ENCODE measurements at places on chromosomes 16 and 17.

DNA sequence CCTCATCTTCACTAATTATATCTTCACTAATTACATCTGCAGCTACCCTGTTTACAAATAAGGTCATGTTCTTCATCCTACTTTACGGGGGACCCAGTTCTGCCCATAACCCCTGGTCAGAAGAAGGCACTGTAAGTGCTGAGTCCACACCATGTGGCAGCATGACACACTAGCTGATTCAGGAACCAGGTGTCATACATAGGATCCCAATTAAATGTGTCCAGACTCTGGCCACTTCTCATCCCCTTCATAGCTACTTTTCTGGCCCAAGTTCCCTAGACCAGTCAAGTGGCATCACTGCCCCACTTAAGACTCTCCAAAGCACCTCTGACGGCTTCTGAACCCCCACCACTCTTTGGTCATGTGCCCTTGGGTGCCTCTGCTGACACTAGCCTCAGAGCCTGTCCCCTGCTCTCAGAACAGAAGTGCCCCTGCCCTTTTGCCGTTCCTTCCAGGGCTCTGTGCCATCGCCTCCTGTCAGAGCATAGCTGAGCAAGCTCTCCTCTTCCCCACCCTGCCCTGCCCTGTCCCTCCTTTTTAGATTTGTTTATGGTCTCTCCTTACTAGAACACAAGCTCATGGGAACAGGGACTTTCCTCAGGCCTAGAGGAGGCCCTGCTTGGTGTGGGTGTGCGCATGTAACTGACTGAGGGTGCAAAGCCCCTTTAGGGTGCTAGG, 61.1 kb downstream of the B9D1 start:
- no peak for DNase-seq

GRCh38 chr16:48526058-48526957, 83.7 kb downstream of the N4BP1 start:
- no peak for DNase-seq

GRCh38 chr17:62746941-62747340, 61.2 kb downstream of the MARCHF10 start:
- no peak for DNase-seq

DNA sequence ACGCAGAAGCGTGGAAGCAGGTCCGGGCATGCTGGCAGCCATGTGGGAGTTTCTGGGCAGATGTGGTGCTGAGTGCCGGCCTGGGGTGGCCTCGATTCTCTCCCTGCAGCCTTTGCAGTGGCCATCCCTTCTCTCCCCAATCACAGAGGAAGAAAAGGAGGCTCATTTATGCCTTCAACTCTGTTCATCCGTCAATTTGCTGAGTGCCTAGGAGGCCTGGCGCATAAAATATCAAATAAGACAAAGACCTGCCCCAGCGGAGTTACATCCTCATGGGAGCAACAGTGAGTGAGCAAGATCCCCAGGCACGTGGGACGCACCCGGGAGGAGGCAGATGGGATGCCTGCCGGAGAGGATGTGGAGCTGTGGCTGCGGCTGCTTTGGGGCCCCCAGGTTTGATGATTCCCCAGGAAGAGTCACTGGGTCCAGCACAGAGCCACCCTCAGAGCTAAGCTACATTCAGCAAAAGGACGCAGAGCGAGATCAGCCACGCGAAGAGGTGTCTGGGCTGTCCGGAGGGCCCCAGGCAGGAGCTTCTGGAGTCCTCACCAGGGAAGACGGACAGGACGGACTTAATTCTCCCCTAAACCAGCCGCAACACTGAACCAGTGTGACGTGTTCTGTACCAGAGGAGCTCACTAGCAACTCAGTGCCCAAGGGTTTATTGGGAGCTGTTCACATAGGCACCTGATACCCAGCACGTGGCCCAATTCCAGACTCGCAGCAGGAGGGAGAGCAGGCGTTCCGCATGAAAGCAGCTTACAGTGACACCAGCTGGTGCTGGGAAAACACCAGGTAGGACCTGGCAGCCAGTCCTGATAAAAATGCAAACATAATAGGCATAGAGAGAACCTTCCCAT, 11.3 kb downstream of the CA5A start:
- no peak for DNase-seq

DNA sequence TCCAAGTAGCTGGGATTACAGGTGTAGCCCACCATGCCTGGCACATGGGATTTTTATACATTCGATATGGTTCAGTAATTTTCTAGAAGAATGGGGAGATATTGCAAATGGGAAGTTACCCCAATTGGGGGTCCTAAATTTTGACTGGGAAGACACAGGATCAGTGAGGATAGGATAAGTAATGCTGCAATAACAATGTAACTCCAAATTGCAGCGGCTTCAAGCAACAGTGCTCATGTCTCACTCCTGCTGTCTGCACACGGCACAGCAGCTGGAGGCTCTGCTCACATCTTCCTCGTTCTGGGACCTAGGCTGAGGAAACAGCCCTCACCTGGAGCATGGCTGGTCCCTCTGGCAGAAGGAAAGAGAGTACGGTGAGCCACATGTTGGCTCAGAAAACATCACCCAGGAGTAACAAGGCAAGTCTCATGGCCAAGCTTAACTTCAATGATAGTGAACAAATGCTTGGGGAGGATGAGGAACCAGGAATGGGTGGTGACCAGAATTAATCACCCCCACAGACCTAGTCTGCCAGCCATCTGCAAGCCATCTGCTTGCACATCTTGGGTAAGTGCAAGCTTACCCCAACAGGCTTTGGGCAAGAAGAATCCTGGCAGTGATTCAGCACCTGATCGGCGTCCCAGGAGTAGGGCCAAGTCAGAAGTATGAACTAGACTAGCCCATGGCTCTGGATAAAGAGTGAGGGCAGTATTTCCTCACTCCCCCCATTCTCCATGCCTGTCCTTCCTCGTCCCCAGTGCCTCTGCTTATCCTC, 229.2 kb downstream of the COPRS start:
- no peak for DNase-seq

DNA sequence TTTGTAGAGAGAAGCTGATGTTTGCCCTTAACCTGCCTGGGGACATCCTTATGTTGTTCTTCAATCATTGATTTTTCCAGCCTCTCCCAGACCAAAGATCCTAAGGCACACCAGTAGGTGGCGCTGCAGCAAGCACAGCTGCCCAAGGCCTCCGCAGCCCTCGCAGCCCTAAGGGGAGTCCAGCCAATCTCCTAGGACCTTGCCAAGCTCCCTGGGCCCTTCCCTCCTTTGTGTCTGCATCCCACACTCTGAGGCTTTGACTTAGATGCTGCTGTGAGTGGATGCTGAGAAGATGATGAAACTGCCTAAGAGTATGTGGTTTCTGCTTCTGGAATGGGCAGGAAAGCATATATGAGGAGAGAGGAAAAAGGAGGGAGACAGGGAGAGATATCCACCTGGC, 47.1 kb downstream of the SPACA3 start:
- no peak for DNase-seq

- no peak for DNase-seq
Measured at GRCh38 chr17:42087736-42088705, 10.3 kb downstream of the ZNF385C start.

- no peak for DNase-seq
Measured at GRCh38 chr16:75983296-75983695, 257.0 kb upstream of the CPHXL start.

- no peak for DNase-seq
Measured at GRCh38 chr16:85274924-85275323, 162.7 kb upstream of the CIBAR2 start.

- no peak for DNase-seq
Measured at GRCh38 chr17:47896672-47897490, 845 bp downstream of the SP2 start.

GRCh38 chr16:31179219-31179746, 656 bp upstream of the FUS start:
- no peak for DNase-seq

GRCh38 chr16:89038811-89039735, 54.6 kb upstream of the ACSF3 start:
- no peak for DNase-seq

DNA sequence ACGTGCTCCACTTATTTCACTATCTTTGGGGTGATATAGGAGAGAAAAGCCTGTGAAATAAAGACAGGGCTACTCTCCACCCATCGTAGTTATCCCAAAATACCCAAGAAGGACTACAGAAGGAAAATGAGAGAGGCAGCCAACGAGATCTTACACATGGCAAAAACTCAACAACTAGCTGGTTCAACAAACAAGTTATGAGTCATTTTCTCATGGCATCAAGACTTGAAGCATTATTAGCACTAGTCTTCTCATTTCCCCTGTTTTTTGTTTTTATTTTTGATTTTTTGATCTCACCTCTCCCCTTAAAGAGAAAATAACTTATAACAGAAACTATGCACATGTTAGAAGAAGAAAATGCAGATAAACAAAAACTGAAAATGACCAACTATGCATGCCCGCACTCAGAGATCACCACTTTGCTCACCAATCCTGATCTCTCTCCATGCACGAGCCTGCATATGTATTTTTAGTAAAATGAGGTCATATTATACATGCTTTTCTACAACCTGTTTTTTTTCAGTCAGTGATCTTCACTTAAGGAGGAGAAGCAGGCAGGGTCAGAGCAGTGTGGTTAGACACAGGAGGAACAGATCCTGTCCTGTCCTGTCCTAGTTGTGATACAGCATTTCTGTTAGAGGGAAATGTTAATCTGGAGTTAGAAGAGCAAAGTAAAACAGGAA, 22.8 kb downstream of the FAM117A start:
- DNase-seq: no peak

DNA sequence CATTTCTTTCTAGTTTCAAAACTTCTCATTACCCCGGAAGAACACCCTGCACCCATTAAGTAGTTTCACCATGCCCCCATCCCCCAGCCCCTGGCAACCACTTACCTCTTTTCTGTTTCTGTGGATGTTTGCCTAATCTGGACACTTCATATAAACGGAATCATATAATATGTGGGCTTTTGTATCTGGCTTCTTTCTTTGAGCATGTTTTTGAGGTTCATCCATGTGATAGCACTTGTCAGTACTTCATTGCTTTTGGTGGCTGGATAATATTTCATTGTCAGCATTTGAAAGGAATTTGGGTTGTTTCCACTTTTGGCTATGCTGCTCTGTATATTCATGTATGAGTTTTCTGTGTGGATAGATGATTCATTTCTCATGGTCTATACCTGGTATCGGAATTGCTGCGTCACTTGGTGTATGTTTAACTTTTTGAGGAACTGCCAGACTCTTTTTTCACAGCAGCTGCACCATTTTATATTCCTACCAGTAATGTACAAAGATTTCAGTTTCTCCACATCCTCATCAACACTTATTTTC, 30.0 kb upstream of the SLC5A10 start:
- DNase-seq: no peak

DNA sequence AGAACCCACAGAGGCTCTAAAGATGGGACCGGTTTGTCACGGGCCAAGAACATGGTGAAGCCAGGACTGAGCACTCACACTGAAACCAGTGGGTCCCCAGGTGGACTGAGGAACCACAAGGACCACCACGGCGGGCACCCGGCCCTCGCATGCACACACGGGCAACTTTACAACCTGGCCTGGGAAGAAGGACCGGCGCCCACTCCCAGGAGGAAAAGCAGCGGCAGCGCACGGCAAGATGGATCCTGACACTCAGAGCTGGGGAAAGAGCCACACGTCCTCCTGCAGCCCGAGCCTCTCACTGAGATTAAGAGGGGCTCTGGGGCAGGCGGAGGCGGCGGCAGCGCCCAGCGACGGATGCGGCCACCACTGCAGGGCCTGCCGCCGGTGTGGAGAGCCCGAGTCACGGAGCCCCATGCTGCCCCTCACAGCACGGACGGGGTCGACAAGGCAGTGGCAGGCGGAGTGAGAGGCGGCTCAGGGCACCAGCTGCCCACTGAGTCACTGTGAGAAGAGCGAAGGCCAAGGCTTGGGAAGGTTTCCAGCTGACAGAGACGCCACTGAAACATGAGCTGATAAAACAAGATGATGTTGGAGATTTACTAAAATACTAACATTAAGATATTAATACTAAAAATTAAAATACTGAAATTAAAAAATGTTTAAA, 118.3 kb downstream of the ANKRD11 start:
- DNase-seq: no peak

DNA sequence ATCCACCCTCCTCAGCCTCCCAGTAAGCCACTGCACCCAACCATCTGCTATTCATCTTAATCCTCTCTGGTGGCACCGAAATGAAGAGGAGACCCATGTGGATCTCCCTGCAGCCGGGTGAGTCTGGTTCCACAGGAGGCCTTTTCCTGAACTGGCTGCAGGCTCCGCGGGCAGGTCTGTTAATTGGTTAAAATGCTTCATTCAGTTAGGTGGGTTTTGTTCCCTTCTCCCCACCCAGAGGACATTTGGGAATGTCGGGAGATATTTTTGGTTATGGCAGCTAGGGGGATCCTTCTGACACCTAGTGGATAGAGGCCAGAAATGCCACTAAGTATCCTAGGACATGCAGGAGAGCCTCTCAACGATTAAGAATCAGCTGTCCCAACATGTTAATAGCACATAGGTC, 16.7 kb downstream of the C16orf54 start:
- DNase-seq: no peak

GRCh38 chr17:40015005-40015997, at the start of gene CSF3:
Gene CSF3 (plus strand): TSS chr17:40015440. CDS start chr17:40015475, 35 bp downstream.
- no peak for DNase-seq

- no peak for DNase-seq
Measured at GRCh38 chr17:78104540-78104941, 24.0 kb downstream of the TMC6 start.

DNA sequence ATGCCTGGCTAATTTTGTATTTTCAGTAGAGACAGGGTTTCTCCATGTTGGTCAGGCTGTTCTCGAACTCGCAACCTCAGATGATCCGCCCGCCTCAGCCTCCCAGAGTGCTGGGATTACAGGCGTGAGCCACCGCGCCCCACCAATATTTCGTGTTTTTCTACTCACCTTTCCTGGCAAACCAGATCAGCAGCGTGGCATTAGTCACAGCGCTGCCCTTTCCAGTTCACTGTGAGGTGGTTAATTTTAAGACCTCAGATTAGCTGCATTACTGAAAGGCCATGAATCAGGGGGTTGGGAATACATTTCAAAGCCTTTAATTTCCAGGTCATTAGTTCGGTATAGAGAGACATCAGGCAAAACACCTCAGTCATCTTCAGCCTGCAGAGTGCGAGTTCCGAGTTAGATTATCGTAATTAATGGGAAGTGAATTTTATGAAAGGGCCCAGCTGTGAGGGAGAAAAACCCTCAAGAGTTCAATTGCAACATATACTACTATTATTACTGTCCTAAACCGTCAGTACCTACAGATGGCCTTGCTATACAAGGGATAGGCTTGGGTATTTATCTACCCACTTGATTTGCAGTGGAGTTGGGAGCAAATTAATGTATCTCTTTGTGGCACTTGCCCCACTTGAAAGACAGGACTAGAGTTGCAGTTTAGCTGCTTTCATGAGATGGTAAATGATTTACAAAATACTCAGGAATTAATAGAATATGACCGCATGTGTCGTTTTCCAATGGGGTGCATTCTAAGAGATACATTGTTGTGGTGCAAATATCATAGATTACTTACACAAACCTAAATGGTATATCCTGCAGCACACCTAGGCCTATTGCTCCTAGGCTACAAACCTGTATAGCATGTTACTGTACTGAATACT, 2.1 kb upstream of the USP32 start:
- DNase-seq: no peak

- no peak for DNase-seq
Measured at GRCh38 chr17:50818261-50818660, 17.1 kb upstream of the WFIKKN2 start.

GRCh38 chr17:77214328-77214727, 73.6 kb downstream of the SEC14L1 start:
- no peak for DNase-seq

- no peak for DNase-seq
Measured at GRCh38 chr17:70271200-70271599, 101.9 kb downstream of the KCNJ2 start.

Data from T follicular helper cell (primary cell).